ENCODE measurements at places on chromosomes 13 and 19. TPM values are rescaled to one million over a fixed set of nuclear protein-coding genes. Genes with fewer than 3 reads are reported as not detected.

The OVOL3 gene
- not detected for total RNA-seq

The RFPL4AL1 gene
- total RNA-seq, result not detected

The DDX49 gene
- 32.2 TPM for total RNA-seq

The MIR17HG gene
- 5.0 TPM for total RNA-seq
